ENCODE measurements at places on chromosomes 7 and 10.

- no peak for DNase-seq
Observed at GRCh38 chr10:45515630-45516029, 141.6 kb downstream of the ALOX5 start.

GRCh38 chr7:129327076-129327475, 102.2 kb downstream of the AHCYL2 start:
- no peak for DNase-seq

DNA sequence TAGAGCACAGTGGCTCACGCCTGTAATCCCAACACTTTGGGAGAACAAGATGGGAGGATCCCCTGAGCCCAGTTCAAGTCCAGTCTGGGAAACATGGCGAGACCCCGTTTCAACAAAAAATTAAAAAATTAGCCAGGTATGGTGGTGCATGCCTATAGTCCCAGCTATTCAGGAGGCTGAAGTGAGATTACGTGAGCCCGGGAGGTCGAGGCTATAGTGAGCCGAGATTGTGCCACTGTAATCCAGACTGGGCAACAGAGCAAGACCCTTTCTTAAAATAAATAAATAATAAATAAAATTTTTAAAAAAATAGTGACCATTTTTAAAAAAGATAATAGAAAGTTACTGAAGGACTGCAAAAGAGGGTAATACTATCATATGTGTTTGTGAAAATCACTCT, 28.8 kb downstream of the MTPAP start:
- no peak for DNase-seq

GRCh38 chr7:140902303-140902953, 22.3 kb downstream of the BRAF start:
- peak; percentile 81 for DNase-seq

DNA sequence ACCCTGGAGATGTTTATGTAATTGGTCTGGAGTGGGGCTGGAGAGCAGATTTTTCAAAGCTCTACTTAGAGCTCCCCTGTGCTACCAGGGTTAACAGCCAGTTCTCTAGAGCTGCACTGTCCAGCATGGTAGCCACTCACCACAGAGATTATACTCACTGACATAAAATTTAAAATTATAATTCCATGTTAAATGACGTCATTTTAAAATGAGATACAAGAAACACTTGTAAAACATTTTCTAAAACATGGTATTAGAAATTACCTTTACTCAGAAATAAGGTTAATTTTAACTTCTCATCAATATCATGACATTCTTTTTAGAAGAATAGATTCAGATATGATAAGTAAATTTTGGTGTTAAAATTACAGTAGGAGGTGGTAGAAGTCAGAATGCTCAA, 306.2 kb upstream of the LRRN3 start:
- DNase-seq, result no peak

DNA sequence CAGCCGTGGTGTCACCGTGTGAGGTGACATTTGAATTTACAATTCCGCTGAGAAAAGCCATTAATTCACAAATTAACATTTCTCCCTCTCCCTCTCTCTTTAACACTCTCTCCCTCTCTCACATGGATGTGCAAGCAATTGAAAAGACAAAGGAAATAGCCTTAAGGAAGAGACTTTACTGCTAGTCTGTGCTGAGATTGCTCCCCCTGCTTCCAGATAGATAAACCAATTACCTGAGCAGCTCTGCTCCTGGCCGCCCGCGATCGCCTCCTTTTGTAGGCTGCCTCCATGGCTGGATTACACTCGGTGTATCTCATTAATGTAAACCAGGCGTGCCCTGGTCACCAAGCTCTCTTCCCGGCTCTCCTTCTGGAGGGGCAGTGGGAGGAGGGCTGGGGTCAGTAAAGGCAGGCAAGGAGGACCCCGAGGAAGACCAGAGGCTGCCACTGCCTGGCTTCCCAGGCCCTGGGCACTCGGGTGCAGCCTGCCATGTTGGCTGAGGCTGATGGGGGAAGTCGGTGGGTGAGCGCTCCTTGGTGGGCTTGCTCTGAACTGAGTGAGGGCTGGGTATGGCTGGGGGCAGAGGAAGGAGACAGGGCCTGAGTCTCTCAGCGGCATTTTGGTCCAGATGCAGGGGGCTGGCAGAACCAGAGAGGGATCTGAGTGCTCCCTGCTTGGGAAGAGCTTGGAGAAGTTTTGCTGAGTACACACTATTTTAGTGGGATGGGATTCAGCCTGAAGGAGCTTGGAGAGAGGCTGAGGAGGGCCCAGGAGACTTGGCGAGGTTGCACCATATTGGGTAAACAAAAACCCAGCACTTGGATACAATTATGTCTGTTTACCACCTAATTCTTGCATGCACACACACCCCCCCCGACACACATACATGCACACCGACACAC, 42.9 kb downstream of the PAX2 start:
- no peak for DNase-seq

DNA sequence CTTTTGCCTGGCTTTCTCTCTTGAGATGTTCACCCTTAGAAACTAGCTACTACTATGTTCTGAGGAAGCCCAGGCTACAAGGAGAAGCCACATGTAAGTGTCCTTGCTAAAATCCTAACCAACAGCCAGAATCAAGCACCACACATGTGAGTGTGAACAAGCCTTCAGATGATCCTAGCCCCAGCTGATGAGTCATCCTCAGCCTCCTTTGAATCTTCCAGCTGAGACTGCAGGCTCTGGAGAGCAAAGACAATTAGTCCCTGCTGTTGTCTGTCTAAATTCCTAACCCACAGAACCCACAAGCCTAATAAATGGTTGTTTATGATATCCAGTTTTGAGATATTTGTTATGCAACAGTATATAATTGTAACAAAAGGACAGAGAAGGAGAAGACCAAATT, 92.8 kb upstream of the TAC1 start:
- peak; percentile 85 for DNase-seq

DNA sequence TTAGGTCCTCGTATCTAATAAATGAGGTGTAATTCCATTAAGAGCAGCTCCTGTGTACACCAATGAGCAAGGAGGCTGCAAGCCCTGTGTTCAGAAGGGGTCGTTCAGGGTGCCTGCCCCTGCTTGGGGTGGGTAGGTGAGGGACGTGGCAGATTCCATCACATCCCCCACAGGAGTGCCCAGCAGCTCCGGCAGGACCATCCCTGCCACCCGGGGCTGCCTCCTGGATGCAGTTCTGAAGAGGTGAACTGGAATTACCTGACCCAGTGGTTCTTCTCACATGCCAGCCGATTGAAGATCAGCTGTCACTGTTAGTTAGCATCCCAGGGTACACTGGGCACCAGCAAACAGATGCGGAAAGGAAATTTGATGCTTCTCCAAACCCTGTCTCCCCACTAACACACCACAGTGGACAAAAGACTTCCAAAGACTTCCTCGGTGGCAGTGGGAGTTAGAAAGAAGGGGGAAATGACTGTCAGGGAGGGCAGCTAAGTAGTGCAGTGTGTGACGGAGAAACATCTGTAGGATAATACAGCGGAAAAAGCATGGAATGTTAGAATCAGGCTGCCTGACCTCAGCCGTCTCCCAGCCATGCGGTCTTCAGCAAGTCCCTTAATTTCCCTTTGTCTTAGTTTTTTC, 313.6 kb upstream of the ZMIZ1 start:
- DNase-seq, result no peak

GRCh38 chr10:1641402-1641801, 95.9 kb downstream of the ADARB2 start:
- DNase-seq, result no peak

- peak; percentile 93 for DNase-seq
Observed at GRCh38 chr10:74078037-74078436, 72.6 kb downstream of the AP3M1 start.

- no peak for DNase-seq
Observed at GRCh38 chr10:80200259-80200658, 5.1 kb downstream of the ANXA11 start.

DNA sequence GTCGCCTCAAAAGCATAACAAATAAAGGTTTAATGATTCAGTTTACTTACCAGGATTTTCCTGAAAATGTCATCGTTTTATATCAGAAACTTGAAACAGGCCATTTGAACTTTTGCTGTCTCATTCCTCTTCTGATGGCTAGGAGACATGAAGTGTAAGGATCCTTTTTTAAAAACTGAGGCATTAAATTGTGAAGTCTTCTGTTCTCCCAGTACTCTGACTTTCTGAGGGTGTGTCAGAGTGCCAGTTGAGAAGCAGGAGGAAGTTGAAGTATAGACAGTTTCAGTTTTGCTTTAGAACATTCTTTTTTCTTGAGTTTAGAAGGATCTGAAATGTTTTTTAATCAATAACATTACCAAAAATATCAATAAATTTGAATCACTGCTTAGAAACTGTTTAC, at the start of gene SAMD9L:
SAMD9L (minus strand) TSS at position 242 of the 400 bp plus-strand sequence. CDS start 12,414 bp downstream, outside the sequence.
- peak; percentile 41 for DNase-seq

GRCh38 chr7:130350945-130351790, 6.6 kb downstream of the CPA5 start:
- DNase-seq, result no peak

DNA sequence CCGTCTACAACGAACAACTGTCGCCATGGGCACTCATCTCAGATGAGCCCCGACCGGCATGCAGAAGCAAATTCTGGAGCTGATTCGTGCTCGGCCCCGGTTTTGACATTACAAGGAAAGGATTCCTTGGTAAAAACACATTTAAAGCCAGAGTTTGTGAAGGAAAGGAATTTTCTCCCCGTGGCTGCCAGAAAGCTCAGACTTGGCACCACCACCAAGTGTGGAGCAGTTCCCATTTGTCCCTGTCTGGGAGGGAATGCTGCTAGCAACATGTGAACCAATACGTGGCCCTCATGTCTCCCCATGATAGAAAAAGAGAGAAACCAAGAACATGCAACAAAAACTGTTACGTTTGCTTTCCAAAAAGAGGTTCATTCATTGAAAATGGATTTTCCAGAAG, 55.2 kb upstream of the DDC start:
- no peak for DNase-seq

DNA sequence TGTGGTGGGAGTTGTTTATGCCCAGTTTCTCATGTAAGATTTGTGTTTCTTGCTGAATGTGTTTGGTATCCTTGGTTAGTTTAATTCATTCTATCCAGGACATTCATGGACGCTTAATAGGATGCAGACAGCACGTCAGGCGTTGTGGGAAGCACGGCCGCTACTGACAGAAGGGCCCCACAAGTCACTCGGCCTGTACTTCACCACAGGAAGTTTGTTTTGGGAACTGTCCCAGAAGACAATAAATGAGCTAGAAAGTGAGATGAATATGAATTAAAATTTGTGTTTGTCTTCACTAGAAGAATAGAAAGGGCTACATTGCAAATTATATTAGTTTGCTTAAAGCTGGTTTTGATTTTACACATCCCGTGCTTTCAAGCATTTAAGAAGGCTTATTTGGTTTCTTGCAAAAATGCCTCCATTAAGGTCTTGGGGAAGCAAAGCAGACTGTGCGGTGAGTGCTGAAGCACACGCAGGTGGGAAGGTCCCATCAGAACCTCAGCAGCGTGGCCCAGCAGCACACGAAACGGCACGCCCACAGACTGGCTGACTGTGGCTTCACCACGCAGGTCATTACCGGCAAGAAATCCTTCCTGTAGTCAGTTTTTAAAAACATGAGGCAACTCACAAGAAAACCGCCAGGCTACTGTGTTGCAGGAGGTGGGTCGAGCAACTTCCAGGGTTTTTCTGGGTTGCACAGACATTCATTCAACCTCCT, 74.1 kb downstream of the VIPR2 start:
- no peak for DNase-seq

- peak; percentile 45 for DNase-seq
Observed at GRCh38 chr7:96400518-96400917, 78.6 kb upstream of the SLC25A13 start.

- no peak for DNase-seq
Observed at GRCh38 chr10:130422366-130423324, 286.5 kb downstream of the GLRX3 start.

GRCh38 chr10:78616125-78616695, 452.6 kb upstream of the ZMIZ1 start:
- no peak for DNase-seq

- peak; percentile 43 for DNase-seq
Observed at GRCh38 chr7:52962402-52963076, 72.9 kb upstream of the POM121L12 start.

- DNase-seq, result no peak
Observed at GRCh38 chr7:3974329-3974728, 673.3 kb downstream of the SDK1 start.

GRCh38 chr7:85529201-85529600, 342.3 kb upstream of the SEMA3D start:
- peak; percentile 27 for DNase-seq

DNA sequence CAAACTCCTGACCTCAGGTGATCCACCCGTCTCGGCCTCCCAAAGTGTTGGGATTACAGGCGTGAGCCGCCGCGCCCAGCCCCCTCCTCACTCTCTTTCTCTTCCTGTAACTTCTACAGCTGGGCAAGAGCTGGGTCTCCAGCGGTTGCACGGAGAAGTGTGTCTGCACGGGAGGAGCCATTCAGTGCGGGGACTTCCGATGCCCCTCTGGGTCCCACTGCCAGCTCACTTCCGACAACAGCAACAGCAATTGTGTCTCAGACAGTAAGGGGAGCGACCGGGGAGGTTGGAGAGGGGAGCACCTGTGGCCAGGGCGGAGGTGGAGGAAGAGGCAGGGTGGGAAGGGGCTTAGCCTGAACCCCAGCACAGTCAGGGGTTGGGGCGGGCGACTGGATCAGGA, 41.4 kb downstream of the EPHB4 start:
- no peak for DNase-seq

DNA sequence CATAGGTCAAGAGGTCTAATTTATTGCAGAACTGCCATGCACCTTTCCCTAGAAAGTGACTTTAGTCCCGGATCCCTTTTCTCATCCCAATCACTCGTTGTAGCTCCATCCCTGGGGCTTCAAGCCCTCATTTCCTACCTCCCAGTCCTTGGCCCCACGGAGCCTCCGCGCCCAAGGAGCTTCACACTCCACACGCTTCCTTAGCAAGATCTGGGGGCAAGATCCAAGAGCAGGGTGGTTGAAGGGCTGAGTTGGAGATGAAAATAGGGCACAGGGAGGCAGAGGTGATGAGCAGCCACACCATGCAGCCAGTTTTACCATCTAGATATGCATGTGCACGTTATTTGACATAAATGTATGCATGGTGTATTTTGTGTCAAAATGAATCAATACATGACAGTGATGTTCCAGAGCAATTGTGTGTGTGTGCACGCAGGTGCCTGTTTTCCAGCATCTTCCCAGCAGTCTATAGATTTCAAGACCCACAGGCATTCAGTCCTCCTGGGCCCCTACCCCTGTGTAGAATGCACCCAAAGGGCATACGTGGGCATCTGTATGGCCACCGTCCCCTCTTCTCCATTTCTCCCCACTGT, 6.0 kb upstream of the TRPV6 start:
- no peak for DNase-seq

DNA sequence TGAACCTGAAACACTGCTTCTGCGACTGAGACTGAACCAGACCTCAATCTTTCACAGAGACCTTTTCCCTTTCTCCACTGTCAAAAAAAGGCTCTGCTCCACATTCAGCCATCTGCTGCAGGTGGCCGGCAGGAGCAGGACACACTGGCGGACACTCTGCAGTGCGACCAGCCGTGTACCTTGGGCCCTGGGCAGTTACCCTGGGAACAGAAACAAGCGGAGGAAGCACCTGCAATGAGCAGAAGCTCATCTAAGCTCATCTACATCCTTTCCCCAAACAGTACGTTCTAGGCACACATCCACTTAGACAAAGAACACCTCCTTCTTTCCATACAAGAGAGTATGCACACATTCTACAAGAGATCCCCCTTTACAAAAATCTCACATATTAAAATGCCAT, 22.8 kb downstream of the VOPP1 start:
- no peak for DNase-seq
